ENCODE measurements at places on chromosomes 1 and 21. TPM values are rescaled to one million over a fixed set of nuclear protein-coding genes. Genes with fewer than 3 reads are reported as not detected.

Gene CLCNKA
- not detected for total RNA-seq

DNA sequence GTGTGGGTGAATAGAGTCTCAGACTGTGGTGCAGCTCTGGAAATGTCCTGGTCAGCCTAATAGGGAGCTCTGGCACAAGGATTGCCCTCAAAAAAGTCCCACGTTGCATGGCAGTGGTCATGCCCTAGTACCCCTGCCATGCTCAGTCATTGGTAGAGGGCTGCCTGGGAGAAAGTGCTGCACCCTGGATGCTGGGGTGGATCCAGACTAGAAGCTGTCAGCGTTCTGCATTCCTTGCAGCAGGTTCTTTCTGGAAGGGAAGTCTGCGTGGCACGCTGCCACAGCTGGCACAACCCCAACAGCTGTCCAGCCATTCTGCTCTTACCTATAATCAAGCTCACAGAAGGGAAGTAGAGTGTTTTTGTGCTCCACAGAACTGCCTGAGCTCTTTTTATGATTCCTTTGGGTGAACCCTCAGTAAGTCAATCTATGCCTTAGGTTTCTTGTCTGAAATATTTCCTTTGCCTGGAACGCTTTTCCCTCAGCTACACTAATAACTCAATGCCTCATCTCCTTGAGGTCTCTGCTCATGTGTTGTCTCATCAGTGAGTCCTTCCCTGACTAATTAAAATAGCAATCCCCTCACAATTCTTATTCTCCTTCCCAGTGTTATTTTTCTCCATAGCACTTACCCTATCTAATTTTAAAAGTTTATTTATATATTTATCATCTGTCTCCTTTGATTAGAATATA, 61.5 kb upstream of the JAK1 start:
- DNase-seq, result no peak

Gene ODF2L
- 87.6 TPM for total RNA-seq

Gene IGFN1
- total RNA-seq, result under 0.01 TPM

DNA sequence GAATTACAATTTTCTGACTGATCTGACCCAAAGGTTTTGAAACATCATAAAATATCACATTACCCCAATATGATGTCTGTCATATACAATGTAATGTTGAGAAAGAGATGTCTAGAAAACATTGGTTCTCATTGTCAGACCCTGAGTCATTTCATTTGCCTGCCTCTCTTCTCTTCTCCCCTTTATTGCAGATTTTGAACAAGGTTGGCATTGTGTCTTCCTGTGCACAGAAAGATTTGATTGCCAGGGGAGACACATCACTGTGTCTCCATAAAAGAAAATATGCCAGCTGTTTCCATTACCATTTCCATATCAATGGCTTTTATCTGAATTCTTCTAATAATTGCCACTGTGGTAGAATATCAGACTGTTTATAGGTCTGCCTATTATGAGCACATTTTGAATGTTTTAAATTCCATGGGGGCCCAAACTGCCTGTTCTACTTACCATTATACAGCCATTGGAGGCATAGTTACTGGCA, 65.6 kb downstream of the IFI44 start:
- DNase-seq, result no peak

Data from osteoblast (primary cell).